ENCODE measurements at places on chromosomes 13 and 19. TPM values are rescaled to one million over a fixed set of nuclear protein-coding genes. Genes with fewer than 3 reads are reported as not detected.
A peak's percentile ranks its signal among the peaks of the same experiment; 100 is the strongest.

Gene CCDC70
- total RNA-seq, result not detected

GRCh38 chr13:65133094-65133493 lies 2097.0 kb downstream of the PCDH9 start:
- no peak for DNase-seq

DNA sequence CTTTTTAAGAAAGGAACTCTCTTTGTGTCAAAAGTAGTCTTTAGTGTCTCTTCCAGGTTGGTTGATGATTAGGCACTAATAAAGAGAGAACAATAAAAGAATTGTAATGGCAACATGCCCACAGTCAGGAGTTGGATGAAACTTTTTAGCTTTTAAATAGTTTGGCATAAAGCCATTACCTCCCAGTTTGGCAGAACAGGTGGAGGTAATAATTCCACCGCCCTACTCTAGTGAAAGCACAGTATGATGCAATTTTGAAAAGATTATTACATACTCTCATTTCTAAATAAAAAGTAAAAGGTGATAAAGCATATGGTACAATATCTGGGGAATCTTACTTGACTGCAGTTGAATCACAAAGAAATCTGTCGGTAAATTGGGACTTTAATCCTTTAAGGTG lies 497.6 kb downstream of the SUCLA2 start:
- no peak for DNase-seq

Gene IGFL3
- not detected for total RNA-seq

DNA sequence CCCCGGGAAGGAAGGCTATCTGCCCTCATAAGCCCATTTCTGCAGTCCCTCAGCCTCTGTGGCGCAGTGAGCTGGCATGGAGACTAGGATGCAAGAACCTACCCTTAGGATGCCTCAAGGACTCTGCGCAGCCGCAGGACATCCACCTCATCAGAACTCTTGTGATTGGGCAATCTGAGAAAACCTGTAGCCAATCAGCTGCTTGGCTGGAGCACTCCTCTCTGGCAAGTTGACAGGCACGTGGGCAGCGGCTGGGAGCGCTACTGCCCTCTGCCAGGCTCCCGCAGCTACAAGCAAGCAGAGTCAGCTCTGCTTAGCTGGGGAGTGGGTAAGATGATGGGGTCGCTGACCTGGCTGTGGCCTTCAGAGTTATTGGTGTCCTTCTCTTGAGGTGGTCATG lies 1.5 kb upstream of the ECSIT start:
- peak; percentile 87 for DNase-seq

DNA sequence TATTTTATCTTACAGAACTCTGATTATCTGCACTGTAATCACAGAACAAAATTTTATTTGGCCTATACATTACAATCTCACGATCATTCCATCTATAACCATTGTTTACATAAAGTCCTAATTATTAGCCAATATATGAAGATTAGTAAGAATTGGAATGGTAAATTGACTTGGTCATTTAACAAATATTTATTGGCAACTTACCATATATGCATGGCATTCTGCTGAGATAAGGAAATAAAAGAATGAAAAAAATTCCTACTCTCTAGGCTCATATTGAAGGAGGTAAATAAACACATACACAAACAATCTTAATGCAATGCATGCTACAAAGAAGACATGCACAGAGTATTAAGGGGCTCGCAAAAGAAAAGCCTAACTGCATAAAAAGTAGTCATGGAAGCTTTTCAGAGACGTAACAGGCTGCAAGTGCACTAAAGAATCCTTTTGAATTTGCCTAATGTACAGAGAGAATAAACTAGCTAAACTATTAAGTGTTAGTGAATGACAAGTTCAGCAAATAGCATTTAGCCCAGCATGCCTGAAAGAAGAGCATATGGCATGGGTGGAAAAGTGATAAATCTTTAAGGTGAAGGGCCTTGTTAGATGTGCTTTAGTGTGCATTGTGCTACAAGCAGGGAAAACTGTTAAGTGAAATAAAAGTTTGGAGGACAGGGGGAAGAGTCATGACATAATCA lies 1131.1 kb downstream of the PCDH9 start:
- DNase-seq, result no peak

GRCh38 chr19:47056411-47056810 lies 8.0 kb upstream of the TMEM160 start:
- no peak for DNase-seq

- no peak for DNase-seq
Observed at GRCh38 chr19:31516756-31517155, 167.5 kb upstream of the TSHZ3 start.

DNA sequence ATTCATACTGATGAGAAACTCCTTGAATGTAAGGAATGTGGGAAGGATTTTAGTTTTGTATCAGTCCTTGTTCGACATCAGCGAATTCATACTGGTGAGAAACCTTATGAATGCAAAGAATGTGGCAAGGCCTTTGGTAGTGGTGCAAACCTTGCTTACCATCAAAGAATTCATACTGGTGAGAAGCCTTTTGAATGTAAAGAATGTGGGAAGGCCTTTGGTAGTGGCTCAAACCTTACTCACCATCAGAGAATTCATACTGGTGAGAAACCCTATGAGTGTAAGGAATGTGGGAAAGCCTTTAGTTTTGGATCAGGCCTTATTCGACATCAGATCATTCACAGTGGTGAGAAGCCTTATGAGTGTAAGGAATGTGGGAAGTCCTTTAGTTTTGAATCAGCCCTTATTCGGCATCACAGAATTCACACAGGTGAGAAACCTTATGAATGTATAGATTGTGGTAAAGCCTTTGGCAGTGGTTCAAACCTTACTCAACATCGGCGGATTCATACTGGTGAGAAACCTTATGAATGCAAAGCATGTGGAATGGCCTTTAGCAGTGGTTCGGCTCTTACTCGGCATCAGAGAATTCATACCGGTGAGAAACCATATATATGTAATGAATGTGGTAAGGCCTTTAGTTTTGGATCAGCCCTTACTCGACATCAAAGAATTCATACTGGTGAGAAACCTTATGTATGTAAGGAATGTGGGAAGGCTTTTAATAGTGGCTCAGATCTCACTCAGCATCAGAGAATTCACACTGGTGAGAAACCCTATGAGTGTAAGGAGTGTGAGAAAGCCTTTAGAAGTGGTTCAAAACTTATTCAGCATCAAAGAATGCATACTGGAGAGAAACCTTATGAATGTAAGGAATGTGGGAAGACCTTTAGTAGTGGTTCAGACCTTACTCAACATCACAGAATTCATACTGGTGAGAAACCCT lies 26.6 kb downstream of the ZNF345 start:
- DNase-seq, result peak; percentile 2

- DNase-seq, result peak; percentile 10
Observed at GRCh38 chr19:35462476-35462953, 14.5 kb downstream of the FFAR2 start.

All from lung microvascular endothelial cell (primary cell).